ENCODE measurements at places on chromosomes 16 and 17.

- no peak for DNase-seq
These were observed 4.6 kb downstream of the PRSS8 start for GRCh38 chr16:31130899-31131298.

DNA sequence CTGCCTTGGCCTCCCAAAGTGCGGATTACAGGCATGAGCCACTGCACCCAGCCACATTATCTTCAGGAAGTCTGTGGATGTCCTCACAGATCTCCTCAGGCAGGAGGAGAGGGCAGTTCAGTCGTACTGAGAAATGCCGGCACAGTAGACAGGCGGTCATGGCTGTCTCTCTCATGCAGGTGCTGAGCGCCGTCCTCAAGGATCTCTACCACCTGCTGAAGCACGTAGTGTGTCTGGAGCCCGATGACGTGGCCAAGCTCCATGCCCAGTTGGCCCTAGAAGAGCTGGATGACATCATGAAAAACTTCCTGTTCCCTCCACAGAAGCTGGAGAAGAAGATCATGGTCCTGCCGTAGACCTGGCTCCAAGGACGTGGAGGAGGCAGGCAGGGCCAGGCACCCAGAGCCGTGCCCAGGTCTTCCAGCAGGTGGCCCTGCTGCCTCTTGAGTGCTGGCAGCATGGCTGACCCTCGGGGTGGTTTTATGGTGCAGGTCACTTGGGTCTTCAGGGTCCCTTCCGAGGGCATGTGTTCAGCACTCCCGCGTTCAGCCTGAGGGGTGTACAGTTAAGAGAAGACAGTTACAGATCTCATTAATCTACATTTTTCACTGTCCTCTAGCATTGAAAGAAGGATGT is 22.0 kb upstream of the HAS3 start:
- no peak for DNase-seq

DNA sequence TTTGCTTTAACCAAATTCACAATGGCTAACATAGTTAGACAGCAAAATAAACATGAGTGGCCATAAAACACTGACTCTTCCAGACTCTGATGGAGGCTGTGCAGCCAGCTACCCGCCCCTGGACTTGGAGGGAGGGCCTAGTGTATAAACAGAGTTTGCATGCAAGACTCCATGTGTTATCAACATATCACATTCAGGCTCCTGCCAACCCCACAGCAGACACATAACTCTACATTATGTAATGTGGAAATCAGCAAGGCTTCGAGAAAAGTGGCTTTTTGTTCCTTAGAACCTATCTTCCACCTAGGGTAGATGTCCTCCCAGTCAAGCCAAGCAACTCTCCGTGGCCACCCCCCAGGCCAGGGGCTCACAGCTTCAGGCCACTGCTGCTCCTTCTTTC is 19.3 kb upstream of the SOX9 start:
- no peak for DNase-seq

- no peak for DNase-seq
These were observed 3.9 kb downstream of the ACTG1 start for GRCh38 chr17:81508639-81509206.

DNA sequence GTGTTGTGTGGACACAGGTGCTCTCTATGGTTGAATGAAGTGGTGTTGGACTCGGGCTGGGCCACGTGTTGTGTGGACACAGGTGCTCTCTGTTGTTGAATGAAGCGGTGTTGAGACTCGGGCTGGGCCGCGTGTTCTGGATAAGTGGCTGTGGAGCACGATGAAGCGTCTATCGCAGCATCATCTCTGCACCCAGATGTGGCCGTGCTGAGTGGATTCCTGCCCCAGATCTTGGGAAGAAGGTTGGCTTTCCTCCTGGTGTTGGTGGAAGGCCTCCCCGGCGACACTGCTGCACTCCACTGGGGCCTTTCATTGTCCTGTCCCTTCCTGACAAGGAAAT is 69.1 kb downstream of the RPTOR start:
- no peak for DNase-seq

- no peak for DNase-seq
These were observed 23.7 kb upstream of the PMP22 start for GRCh38 chr17:15288859-15289258.

DNA sequence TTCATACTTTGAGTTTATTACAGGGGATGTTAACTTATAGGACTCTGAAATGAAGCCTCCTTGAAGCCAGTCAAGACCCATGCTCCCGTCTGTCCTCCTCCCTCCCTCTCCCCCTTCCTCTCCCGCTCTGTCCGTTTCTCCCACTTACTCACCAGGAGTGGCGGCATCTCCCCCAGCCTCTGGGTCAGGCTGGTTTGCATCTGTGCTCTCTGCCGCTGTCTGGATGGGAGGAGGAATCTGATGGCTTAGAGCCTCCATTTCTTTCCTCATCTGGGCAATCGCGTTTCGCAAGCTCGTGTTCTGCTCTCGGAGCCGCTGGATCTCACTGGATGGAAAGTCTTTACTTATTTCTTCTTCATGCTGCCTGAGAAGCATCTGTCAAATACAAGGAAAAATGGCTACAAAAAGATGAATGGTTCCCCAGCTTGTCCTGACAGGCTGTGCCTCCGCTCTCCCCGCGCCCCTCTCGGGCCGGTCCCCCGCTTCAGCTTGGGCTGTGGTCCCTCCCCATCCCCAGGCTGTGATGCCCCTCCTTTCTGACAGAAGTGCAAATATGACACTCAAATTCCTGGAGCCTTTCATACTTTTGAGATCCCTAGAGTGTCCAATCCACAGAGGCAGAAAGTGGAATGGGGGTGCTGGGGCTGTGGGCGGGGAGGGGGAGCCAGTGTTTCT is 40.0 kb downstream of the CCDC57 start:
- DNase-seq = no peak

- no peak for DNase-seq
These were observed 100.0 kb downstream of the METRNL start for GRCh38 chr17:83179374-83179773.

GRCh38 chr17:73209436-73209835 is 16.6 kb downstream of the COG1 start:
- DNase-seq = no peak

DNA sequence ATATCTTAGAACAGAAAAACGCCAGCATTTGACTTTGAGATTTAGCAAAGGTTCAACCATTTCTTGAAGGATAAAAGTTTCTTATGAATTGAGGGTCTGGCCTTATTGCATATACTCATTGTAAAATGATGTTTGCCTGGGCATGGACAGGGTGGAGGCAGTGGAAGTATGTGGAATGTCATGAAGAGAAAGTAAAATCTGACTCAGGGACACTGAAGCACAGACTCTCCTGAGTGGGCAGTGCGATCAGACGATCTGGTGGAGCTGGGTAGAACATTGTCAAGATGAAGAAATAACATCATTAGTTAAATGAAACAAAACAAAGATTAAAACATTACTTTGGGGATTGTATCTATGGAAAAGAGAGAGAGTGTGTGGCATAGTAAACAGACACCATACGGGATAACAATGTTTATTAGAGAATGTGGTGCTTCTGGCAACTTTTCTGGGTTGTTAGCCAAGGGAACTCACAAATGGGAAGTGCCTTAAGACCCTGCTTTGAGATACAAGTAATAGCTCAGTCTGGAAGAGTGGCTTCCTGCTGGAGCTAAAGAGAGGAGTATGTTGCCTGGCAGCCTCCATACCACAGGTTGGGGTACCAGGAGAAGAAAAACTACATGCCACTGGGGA is 4.4 kb downstream of the MAP3K3 start:
- DNase-seq = no peak

- DNase-seq = no peak
These were observed 195.2 kb upstream of the CHMP6 start for GRCh38 chr17:80796430-80796861.

DNA sequence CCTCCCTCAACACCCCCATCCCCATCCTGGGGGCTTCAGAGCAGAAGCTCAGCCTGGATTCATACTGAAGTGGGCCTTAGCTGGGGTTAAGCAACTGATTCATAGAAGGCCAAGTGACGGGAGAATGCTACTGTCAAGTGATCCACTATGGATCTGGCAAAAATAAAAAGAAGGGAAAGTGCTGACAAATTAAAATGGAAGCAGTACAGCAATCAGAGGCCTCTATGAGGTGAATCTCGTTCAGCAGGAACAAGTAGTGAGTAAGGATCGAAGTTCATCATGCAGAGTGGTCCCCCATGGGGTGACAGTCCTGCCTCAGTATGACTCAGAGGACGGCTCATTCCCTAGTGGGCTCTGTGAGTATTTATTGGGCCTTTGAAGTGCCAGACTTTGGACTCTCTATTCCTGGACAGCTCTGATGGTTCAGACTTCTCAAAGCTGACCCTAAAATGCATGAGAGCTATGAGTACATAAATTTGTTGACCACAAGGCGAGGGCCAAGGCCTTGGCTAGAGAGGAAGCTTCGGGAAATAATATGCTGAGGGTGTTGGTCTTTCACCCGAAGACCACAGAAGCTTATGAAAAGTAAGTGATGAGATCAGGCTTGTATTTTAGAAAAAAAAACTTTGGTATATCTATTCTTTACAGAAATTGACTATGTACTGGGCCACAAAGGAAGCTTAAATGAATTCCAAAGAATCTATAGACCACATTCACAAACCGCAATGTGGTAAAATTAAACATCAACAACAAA is 5.3 kb upstream of the NSMCE1 start:
- no peak for DNase-seq

GRCh38 chr17:21345236-21345635 is 30.9 kb upstream of the KCNJ12 start:
- DNase-seq = no peak

GRCh38 chr17:64506576-64507412 is at the start of gene CEP95:
TSS of gene CEP95 (plus strand) at chr17:64506977. CDS start at chr17:64507098, 121 bp downstream.
- DNase-seq = peak; percentile 94

GRCh38 chr17:31163091-31163781 is 68.5 kb downstream of the NF1 start:
- no peak for DNase-seq

DNA sequence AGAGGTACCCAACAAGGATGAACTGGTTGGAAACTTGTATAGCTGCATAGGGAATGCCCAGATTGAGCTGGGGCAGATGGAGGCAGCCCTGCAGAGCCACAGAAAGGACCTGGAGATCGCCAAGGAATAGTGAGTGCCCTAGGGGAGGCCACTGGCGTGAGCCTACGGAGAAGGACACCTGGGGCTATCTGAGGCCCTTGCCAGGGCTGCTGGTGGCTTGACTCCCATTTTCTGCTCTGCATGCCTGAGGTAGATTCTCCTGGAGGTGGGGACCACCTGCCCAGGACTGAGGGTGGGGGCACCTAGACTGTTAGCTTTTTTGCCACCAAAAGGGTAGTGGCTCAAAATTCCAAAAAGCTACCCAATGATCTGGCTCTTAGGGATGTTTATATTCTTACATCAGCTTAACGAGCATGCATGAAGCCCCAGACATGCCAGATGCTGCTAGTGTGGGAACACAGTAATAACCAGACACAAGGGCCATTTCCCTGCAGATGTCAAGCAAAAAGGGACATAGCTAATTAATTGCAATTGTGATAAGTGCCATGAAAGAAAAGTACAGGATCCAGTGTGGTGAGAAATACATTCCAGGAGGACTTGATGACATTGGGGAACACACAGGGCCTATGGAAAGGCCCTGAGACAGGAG is 8.8 kb downstream of the ODAD4 start:
- no peak for DNase-seq

DNA sequence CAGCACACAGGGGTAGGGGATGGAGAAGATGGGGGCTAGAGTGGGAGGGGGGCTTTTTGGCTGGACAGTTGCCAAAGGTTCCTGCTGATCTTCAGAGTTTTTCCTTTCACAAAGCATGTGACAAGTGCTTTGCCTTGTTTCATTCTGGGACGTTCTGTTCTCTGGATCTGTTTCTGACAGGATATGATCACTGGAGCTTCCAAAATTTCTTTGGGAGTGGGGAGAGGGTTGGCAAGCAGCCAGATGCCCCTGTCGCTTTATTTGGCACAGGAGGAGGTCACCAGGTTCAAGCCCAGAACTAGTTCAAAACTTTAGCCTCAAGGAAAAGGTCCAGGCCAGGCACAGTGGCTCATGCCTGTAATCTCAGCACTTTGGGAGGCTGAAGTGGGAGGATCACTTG is 68.5 kb upstream of the TBX2 start:
- no peak for DNase-seq

GRCh38 chr16:88070989-88071625 is 119.9 kb downstream of the BANP start:
- DNase-seq = no peak

- no peak for DNase-seq
These were observed 411.7 kb downstream of the UTP18 start for GRCh38 chr17:51672065-51672464.

DNA sequence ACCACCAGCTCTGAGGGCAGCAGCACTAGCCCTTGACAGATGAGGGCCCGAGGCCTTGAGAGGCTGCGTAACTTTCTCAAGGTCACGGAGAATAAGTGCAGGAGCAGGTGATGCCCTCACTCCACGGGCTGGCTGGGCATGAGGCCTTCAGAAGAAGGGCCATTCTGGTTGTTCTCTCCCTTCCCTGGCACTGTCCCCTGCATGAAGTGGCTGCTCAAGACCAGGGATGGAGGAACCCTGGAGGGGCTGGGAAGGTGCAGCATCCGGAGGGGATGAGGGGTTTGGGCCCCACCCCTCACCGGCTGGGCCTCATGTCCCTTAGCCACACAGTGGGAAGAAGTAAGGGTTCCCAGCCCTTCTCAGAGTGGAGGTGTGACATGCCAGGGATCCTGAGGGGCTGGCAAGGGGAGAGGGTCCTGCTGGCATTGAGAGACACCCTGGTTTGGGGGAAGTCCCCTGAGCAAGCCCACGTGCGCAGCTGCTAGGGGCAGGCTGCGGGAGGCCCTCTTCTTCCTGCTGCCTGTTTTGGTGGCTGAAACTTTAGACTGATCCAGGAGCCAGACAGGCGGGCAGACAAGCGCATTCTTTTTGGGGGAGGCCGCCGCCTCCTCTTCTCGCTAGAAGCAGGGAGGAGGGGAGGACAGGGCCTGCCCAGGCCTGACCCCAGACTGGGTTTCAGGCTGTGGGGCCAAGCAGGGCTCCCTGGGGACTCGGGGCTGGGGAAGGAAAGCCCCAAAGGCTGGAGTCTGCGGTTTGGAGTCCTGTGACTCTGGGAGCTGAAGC is 74.0 kb downstream of the N4BP1 start:
- DNase-seq = no peak

GRCh38 chr17:45088741-45089140 is 27.6 kb downstream of the NMT1 start:
- DNase-seq = no peak

- DNase-seq = no peak
These were observed 511.5 kb downstream of the TOX3 start for GRCh38 chr16:52035436-52035835.

DNA sequence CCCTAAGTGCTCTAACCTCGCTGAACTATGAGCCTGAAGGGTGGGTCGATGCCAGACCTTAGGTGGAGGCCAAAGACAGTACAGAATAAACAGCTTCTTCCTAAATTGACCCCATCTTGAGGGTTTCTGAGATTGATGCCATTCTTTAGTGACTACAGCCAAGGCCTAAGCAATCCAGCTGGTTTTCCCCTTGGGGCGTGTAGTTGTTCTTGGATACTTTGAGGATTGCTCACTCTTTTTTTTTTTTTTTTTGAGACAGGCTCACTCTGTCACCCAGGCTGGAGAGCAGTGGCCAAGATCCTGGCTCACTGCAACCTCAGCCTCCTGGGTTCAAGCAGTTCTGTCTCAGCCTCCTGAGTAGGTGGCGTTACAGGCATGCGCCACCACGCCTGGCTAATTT is 2.0 kb downstream of the OVCA2 start:
- DNase-seq = no peak

Measured in stimulated activated CD8-positive, alpha-beta memory T cell treated with anti-CD3 and anti-CD28 coated beads, Interleukin-4, amount 100 ng/mL, for 4 hours (primary cell).